ENCODE measurements at places on chromosomes 16 and 17.

- DNase-seq = no peak
Measured at GRCh38 chr17:11305524-11305923, 64.5 kb downstream of the SHISA6 start.

- no peak for DNase-seq
Measured at GRCh38 chr17:8697323-8697741, 47.3 kb downstream of the CCDC42 start.

DNA sequence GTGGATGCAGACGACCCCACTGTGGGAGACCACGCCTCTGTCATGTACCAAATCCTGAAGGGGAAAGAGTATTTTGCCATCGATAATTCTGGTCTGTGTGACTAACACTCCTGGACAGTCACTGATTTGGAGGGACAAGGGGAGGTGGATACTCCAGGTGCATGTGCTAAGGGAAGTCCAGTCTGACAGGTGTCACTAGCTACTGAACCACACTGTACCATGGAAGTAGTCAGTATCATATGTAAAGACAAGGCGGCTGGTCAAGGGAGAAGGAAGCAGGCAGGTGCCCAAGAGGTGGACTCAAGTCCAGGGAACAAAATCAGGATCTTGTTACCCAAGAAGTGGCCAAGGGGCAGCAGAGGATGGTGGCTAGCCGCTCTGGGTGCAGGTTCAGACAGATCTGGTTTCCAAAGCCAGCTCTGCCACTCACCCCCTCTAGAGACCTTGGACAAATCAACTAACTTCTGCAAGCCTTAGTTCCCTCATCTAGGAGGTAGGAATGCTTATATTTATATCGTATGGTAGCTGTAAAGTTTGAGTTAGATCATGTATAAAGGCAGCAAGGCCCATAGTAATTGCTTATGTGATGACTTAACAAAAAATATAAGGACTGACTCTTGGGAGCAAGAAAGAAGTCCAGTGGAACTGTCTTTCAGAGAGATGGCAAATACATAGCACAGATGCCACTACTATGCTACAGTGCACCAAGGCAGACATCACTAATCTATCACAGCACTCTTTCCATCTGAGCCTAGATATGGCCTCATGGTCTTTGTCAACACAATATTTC, 22.1 kb downstream of the CDH5 start:
- no peak for DNase-seq

- no peak for DNase-seq
Measured at GRCh38 chr16:54347961-54348360, 61.4 kb upstream of the IRX3 start.

- no peak for DNase-seq
Measured at GRCh38 chr16:71552698-71553503, 24.0 kb downstream of the TAT start.

GRCh38 chr16:81558077-81558443, 113.5 kb downstream of the CMIP start:
- no peak for DNase-seq

- no peak for DNase-seq
Measured at GRCh38 chr17:39200070-39200879, at the start of gene RPL19. Gene RPL19 (plus strand): TSS chr17:39200283. CDS start chr17:39200345, 62 bp downstream.

DNA sequence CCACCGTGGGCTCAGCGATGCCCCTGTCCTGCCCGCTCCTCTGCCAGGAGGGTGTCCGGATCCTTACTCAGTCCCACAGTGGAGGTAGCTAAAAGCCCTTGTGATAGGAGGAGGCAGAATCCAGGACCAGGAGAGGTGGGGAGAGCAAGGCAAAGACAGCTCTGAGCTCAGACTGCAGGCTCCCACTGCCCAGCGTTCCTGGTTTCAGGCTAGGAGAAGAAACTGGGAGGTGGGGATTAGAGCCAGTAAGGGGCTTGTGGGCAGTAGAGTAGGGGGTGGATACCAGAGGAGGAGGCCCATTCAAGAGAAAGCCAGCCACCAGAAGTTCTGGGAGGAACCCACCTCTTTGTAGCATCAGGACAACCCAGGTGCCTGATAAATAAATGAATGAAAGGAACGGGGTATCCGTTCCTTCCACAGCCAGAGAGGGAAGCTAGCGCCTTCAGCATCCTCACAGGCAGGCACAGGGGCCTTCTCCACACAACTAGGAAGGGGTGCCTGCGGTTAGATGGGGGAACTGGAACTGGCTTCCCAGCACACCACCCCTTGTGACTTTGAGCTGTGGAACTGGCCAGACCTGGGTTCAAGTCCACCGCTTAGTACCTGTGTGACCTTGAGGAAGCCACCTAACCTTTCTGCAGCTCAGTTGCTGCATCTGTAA, 2.3 kb downstream of the IL21R start:
- no peak for DNase-seq

DNA sequence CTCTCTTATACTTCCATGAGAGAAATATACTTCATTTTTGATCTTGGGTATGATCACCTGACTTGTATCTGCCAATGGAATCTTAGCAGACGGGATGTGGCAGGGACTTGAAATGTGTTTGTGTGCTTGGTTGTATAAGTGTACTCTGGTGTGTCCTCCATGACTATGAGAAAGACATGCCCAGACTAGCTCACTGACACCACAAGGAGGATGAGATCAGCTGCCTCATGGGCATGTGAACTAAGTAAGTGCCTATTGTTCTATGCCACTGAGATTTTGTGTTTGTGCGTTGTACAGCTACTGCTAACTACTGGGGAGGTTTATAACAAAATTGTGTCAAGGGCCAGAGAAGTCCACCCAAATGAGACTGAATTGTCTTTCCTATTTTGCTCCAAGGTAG, 402.2 kb upstream of the SALL1 start:
- DNase-seq = no peak

- no peak for DNase-seq
Measured at GRCh38 chr17:42694524-42694923, 12.2 kb downstream of the CNTNAP1 start.

GRCh38 chr17:44217738-44218343, 1.6 kb downstream of the UBTF start:
- DNase-seq = no peak

DNA sequence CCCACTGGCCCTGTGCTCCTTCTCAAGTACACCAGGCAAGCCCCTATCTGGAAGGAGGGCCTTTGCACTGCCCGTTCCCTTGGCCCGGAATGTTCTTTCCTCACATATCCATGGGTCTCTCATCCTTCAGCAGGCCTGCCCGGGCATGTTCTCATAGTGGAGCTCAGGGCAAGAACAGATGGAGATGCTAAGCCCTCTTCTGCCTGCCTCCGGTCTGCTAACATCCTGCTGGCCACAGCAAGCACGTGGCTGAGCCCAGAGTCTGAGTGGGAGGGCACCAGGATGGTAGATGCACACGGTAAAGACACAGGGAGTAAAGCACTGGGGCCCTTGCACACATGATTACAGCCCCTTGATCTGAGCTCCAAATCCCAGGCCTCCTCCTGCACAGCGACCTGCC, 19.8 kb upstream of the ANKRD40CL start:
- no peak for DNase-seq

DNA sequence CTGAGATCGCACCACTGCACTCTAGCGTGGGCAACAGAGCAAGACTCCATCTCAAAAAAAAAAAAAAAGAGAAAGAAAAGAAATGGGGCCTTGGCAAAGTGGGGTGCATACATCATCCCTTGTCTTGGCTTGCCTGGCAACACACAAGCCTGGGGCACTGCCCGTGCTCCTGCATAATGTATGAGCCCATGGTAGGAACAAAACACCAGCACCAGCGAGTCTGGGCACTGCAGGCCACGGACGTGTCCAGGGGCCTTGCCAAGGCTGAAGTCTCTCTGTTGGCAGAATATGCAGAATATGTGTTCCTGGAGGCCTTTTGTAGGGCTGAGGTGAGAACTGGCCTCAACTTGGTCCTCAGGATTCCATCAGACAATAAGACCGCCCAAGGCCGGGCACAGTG, 15.7 kb upstream of the ALDOA start:
- peak; percentile 75 for DNase-seq

- DNase-seq = peak; percentile 80
Measured at GRCh38 chr16:89374393-89374960, 115.9 kb downstream of the ANKRD11 start.

- no peak for DNase-seq
Measured at GRCh38 chr17:5464717-5465507, 3.9 kb downstream of the DHX33 start.

GRCh38 chr17:80872501-80873306, 118.9 kb upstream of the CHMP6 start:
- no peak for DNase-seq

GRCh38 chr16:2962334-2963073, 1.6 kb upstream of the KREMEN2 start:
- no peak for DNase-seq

DNA sequence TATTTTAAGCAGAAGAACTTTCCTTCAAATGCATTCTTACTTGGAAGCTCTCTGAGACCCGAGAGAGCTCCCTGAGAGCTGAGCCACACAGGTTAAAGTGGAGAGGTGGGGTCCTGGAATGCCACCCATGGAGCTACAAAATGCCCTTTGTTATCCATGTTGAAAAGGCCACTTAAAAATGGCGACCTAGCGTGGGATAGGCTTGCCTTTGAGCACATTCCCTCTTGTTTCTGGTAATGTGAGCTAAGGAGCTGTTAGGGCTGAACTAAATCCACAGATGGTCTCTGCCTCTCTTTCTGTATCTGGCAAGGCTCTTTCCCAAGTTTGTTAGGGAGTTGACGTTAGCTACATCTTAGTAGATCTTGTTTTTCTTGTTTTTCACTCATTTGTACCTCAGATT, 171.6 kb downstream of the SNX29 start:
- DNase-seq = no peak

DNA sequence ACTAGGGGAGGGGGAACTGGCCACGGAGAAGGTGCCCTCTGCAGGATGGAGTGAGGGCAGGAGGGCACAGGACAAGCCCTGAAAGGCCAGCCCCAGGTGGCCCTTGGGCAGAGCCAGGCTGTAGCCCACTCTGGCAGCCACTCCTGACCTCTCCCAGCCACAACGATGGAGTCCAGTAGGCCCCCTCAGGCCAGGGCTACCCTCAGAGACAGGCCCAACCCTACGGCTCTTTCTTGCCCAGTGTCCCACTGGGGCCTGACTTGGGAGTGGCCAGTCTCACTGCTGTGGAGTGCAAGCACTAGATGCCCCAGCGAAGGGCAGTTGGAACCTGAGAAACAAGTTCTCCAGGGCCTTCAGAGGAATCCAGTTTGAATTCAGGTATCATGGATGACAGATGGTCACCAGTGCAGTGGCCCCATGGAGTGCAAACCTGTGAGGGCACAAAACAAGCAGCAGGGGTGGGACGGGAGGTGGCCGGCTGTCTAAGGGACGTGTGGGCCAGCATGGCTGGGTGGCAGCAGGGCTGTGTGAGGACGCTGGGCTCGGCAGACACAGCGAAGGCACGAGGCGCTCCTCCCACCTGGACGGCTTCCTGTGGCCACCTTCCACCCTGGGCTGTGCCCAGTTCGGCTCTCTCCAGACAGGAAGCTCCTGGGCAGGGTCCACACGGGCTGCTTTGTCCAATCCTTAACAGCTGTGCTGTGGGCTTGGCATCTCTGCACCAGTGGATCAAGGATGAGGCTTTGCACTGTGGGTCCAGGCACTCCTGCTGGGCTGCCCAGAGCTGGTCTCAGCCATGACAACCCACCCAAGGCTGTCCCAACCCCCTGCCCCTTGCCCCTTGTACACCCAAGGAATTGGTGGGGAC, 72.1 kb downstream of the AMFR start:
- no peak for DNase-seq

DNA sequence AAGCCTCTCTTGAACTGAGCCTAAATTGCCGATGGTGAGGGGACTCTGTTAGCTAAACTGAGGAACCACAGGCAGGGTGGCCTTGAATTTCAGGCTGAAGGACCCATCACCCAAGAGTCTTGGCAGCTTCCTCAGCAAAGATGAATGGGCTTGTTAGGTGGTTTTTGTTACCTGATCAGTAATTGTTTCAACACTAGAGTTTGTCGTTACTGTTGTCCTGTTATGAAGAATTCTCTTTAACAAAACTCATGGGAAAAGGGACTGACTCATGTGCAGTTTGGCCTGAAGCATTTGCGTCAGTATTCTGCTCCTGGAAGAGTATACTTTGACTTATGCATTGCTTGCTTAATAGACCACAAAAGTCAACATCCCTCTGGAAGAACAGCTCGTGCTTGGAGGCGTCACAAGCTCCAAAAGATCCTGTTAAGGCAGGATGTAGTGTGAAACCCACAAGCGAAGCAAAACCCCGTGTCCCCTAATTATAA, 206.0 kb downstream of the IRX3 start:
- no peak for DNase-seq

DNA sequence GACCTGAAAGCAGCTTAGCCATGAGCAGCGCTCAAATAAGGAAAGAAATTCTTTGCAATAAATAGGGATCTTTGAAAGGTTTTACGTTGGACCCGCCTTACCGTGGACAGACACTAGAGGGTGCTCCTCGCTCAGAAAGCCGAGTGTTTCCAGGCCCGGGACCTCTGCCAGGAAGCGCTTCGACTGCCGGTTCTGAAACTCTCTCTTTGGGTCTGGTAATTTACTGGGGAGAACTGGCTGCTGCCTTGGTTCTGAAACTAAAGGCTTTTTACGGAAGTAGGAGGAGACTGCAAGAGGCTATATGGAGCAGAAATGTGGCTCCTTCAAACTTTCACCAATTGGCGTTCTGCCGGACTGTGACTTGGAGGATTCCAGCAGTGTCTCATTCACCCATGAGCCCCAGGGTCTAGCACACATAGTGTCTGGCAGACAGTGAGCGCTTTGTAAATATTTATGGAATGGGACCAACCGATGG, 45.6 kb upstream of the HOXB9 start:
- DNase-seq = peak; percentile 72

DNA sequence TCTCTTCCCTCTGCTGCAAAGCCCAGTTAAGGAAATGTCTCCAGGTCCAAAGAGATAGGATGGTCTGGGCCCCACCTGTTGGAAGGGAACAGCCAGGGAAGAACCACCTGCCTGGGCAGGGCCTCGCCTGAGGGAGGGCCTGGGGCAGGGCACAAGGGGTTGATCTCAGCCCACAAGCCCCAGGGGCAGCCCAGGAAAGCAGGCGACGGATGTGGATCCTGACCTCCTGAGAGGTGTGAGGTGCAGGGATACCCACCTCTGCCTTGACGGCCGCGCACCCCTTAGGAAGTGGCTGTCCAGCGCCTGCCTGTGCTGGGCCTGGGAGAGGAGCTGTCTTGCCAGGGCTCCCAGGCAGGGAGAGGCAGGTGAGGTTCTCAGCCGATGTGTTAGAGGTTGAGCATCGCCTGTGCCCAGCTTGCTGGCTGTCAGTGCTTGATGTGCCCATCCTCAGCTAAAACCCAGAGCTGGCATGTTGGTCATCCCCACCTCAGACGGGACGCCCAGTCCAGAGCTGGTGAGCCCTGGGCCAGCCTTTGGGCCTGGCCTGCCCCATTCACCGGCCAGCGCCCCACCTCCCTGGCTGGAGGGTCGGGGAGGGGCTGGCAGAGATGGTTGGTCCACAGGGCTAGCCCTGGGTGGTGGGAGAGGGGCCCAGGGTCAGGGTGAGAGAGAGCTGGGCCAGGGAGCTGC, 434 bp downstream of the CEMP1 start:
- DNase-seq = no peak

GRCh38 chr17:40522961-40523310, 21.5 kb upstream of the TNS4 start:
- DNase-seq = no peak

Measured in globus pallidus (tissue), 1 donor.